Effector memory CD4-positive, alpha-beta T cell (primary cell): ENCODE measurements at places on chromosomes 4 and X.

- DNase-seq, result no peak
Measured at GRCh38 chr4:154329939-154330338, 161.7 kb downstream of the DCHS2 start.

DNA sequence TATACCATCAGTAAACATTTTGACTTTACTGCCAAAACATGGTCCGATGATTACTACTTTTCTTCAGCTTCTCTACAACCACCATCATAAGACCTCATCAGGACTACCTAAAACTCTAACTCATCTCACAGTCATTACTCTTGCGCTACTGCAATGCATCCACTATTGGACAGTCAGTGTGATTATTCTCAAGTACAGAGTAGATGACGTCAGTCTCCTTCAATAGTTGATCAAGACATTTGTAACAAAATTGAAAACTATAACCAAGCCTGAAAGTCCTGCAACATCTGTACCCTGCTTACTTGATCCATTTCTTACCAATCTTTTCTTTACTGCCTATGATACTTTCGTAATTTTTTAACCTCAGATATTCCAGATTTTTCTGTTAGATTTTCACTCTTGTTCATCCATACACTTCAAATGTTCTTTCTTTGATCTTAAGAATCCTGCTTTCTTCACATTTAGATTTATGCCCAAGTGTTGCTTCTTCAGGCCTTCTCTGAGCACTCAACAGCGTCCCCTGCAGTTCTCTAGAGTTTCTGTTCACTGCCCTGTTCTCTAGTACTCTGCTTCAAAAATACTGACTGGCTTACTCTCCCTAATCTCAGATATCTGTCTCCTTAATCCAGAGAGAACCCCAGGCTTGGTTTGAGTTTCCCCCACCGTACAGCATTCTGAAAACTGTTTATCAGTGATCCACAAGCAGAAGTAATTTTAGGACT, 1517.6 kb downstream of the STIM2 start:
- DNase-seq, result no peak

- DNase-seq, result no peak
Measured at GRCh38 chr4:152217896-152218295, 318.0 kb downstream of the FBXW7 start.

DNA sequence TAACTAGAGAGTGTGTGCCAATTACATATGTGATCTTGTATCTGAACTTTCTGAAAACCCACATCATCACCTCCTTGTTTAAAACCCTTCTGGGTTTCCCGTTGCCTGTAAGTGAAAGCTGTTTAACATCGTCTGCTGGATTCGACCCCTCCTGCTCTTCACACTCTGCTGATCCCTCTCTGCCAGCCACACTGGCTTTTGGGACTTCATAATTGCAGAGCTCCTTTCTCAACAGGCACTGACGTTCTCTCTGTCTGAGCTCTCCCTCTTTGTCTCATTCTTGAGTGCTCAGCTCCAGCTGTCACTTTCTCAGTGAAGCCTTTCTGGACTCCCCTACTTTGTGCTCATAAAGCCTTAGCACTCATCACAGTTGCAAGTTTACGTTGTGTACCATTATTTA, 153.9 kb downstream of the CEP135 start:
- DNase-seq, result no peak

GRCh38 chr4:110062166-110062565, 136.2 kb downstream of the ELOVL6 start:
- no peak for DNase-seq

GRCh38 chrX:134685668-134686067, 27.4 kb upstream of the PLAC1 start:
- no peak for DNase-seq

DNA sequence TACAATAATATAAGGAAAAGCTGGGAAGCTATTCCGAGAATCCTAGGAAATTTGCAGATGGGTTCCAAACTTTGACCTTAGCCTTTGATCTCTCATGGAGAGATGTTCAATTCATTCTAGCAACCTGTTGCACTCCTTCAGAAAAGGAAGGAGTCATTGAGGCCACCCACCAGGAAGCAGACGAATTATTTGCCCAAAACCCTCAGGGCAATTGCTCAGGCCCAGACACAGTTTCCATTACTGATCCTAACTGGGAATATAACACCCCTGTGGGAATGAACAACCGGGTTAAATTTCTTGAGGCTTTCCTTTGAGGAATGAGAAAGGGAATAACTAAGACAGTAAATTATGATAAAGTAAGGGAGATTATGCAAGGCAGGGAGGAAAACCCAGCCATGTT, 13.5 kb upstream of the ZNF280C start:
- DNase-seq, result no peak

GRCh38 chrX:64894454-64895038, 81.7 kb downstream of the ZC4H2 start:
- peak; percentile 6 for DNase-seq

DNA sequence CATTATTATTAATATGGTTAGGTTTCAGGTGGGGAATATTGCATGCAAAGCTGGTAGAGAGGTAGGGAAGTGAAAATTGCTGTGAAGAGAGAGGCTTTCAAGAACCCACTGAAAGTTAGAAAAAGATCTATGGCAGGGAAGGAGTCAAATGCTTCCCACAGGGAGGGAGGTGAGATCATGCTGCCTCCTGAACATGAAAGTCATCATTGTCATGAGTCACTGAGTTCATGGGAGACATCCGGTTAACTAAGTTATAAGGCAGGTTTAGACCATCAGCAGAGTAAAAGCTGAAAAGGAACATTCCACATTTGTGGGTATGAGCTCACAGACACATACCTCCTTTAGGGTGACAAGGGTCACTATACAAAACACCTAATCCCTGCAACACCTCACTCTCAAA, 16.2 kb downstream of the GATB start:
- DNase-seq, result no peak

- no peak for DNase-seq
Measured at GRCh38 chr4:31349907-31350306, 629.7 kb downstream of the PCDH7 start.

DNA sequence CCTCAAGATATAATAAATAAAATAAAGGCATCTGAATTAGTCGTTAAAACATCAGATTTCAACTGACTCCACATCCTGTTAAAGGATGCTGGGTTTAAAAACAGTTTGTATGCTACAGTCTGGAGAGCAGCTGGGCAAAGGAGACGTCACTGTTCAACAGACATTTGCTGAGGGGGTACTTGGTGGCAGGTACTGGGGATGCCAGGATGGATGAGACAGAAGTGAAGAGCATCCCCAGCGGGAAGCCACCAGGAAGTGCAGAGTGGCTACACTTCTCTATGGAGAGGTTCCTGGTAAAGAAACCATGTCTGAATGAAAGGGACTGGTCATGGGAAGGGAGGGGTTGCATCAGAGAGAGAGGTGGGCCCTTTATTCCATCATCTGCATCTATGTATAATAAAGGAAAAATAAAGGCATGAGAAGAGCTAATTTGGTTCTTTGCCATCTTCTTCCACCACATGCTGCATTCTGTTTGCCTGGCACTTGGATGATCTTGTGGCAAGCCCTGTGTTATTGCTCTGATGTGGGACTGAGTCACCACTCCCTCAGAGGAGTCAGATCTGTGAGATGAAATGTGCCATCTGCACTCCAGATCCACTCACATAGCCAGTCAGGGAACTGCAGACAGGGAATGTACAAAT, 145.0 kb downstream of the SOWAHB start:
- DNase-seq, result no peak

GRCh38 chrX:70552130-70552704, 107.6 kb downstream of the DLG3 start:
- DNase-seq, result no peak

GRCh38 chr4:81796790-81797528, 325.3 kb upstream of the RASGEF1B start:
- no peak for DNase-seq

- DNase-seq, result no peak
Measured at GRCh38 chrX:111492085-111492484, 19.4 kb upstream of the SERTM2 start.

DNA sequence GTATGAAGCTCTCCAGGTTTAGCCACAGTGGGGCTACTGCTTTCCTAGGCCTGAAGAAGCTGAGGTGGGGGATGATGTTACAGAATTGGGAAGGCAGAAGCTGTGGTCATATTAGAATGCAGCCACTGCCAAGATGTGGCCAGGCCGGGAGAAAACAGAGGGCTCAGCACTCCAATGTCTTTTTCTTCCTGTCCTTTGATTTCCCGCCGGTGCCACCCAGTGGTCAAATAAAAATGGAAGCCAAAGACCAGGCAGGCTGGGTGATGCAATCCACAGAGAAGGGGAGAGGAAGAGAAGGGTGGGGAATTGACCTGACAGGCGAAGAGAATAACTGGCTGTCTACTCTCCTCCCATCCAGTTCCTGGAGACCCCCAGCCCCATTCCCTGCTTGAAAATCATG, 94.9 kb upstream of the SHISA3 start:
- DNase-seq, result no peak

GRCh38 chr4:108954880-108955279, 192.0 kb upstream of the ETNPPL start:
- no peak for DNase-seq

GRCh38 chrX:153903238-153903980, 1.1 kb upstream of the AVPR2 start:
- no peak for DNase-seq

- DNase-seq, result no peak
Measured at GRCh38 chr4:37973441-37973840, 13.2 kb downstream of the PTTG2 start.

- no peak for DNase-seq
Measured at GRCh38 chr4:13378973-13379759, 105.0 kb downstream of the RAB28 start.

GRCh38 chr4:174538123-174538875, 16.0 kb upstream of the HPGD start:
- DNase-seq, result no peak

DNA sequence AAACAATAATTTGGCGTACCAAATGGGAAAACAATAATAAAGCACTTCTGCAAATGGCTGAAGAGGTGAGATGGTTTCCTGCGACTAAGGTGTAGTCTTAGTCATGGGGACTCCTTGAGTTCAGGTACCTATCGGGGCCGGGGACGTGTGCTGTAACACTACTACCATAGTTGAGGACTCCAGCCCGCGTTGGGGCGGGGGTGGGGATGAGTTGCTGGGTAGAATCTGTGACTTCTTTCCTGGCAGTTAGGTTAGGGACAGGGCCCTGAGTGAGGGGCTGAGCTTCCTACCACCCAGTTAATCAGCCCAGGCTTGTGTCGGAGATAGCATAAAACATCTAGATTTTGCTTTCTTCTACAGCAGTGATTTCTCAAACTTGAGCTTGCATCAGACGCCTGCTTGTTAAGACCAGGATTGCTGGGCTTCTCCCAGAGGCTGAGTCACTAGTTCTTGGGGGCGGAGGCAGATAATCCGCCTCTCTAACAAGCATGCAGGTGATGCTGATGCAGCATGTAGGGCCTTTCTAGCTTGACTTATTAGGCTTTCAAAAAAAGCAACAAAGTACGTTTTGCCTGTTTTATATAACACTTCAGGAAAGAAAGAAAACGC, 30.2 kb downstream of the RBBP7 start:
- DNase-seq, result no peak

GRCh38 chrX:94107981-94108380, 434.0 kb downstream of the FAM133A start:
- no peak for DNase-seq

GRCh38 chr4:107380836-107381438, 339.1 kb downstream of the PAPSS1 start:
- no peak for DNase-seq

- DNase-seq, result no peak
Measured at GRCh38 chrX:155071694-155072280, 479 bp downstream of the BRCC3 start.
